ENCODE measurements at places on chromosomes 7 and 10. TPM values are rescaled to one million over a fixed set of nuclear protein-coding genes. Genes with fewer than 3 reads are reported as not detected.

CCDC172 gene
- not detected for total RNA-seq

FFAR4 gene
- total RNA-seq = not detected

FAM24B gene
- total RNA-seq = 9.0 TPM

ITIH5 gene
- total RNA-seq = under 0.01 TPM

HOXA9 gene
- total RNA-seq = 8.6 TPM

ACBD7 gene
- 4.5 TPM for total RNA-seq

GATA3 gene
- not detected for total RNA-seq

CLCN1 gene
- total RNA-seq = not detected

UPK3BL2 gene
- 0.87 TPM for total RNA-seq

CCDC201 gene
- total RNA-seq = not detected

CYP3A5 gene
- 4.8 TPM for total RNA-seq

KEL gene
- total RNA-seq = not detected

FAM237B gene
- 0.22 TPM for total RNA-seq

GIMAP1 gene
- under 0.01 TPM for total RNA-seq

SLC18A2 gene
- not detected for total RNA-seq

PODXL gene
- total RNA-seq = 3.2 TPM

HTR7 gene
- 1.1 TPM for total RNA-seq

ZNF804B gene
- not detected for total RNA-seq

CLDN3 gene
- 0.12 TPM for total RNA-seq

Data from uterine smooth muscle cell (primary cell).